ENCODE measurements at places on chromosomes 7 and 10.

DNA sequence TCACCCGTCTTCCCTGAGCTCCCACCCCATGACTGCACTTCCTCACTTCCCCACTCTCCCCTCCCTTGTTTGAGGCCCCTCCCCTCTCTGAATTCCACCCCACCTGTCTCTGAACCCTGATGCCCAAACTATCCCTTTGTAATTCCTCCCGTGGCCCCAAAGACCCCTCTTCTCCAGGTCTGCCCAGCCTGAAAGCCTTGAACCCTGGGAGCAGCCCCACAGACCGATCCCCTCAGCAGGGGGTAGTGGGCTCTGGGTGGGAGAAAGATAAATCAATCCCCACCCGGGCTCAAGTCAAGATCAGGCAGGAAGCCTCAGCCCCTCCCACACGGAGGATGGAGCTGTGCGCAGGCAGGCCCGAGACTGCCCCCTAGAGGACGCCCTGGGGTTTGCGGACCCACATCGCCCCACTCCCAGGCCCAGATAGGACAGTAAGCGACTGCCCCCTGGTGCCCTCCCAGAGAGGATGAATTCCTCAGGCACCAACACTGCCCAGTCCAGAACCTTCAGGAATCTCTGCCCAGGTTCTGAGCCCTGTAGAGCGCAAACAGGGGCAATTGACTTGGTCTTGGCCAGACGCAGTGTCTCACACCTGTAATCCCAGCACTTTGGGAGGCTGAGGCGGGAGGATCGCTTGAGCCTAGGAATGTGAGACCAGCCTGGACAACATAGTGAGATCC is 11.7 kb downstream of the HSPB1 start:
- DNase-seq = peak; percentile 81

DNA sequence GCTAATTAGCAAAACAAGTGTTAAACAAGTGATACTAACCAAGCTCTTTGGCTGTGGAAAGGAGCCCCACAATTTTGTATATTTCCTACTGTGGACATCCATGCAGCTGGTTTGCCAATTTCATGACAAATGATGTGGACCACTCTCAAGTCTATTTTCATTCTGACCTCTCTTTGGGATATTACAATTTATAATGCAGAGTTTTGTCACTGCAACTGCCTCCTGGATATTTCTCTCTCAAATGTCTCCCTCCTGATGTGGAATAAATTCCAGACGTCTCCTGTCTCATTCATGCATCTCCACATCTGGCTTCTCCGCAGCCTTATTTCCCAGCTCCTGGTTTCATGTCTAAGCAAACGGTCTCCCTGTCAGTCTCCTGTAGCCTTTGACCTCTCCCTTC is 80.6 kb upstream of the RHEB start:
- DNase-seq = no peak

DNA sequence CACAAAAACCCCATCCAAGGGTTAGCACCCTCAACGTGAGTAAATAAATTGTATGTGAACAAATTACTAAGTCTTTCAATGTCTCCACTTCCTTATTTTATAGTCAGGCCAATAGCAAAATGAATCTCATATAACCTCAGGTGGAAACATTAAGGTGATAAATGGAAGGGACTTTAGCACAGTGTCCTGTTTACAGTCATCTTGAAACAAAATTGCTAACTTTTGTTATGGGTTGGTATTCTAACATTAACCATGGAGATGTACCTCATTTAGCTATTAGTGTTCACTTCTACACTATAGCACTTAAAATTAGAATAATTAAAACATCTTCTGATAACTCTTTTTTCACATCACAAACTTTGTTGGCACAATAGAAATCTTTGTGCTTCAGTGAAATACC is 255.8 kb upstream of the CNTNAP2 start:
- DNase-seq = no peak

DNA sequence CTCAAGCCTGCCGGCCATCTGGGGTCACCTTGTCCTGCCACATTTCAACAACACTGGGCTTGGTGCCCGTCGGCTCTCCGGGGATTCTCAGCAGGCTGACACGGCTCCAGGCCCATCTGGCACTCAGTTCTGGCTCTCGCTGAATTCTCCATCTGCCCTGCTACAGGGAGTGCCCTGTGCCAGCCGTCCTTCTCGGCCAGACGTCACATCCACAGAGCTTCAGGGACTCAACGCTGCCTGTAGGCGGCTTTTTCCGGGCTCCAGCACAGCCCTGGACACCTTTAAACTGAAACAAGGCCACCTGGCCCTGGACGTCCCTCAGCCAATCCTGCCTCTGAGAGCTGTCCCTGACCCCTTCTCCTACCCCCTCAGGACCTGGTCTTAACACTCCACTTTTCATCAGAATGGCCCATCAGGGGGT is 43.0 kb downstream of the TMEM130 start:
- no peak for DNase-seq

DNA sequence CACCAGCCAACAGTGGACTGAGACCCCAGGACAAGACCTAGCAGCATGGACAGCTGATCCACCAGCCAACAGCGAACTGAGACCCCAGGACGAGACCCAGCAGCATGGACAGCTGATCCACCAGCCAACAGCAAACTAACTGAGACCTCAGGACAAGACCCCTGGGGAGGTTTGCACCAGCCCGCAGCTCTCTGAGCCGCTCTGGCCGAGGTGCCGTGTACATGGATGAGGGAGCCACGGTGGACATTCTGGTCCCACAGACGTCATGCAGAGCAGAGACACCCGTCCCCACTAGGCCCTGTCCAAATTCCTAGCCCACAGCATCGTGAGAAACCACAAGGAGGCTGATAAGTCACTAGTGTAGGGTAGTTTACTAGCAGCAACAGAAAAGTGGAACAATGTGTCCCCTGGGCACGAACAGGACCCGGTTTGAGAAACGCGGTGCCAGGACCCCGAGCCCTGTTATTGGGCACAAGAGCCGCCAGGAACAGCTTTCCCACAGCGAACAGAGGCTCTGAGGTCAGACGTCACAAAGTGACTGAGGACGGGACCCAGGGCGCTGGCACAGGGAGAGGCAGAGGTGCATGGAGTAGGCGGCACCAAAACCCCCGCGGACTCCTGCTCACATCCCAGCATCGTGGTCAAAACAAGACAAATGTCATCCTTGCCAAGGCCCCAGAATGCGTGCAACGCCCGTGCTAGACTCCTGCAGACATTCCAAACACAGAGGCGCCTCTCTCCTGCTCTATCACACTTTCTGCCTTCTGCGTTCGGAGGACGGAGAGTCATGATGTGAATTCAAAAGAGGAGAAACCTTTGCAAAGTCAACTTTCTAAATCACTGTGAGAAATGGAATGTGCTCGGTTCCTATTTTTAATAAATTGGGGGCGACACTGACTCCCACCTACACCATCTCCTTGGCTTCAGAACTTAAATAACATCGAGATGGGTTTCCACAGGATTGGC is 8.1 kb downstream of the STK32C start:
- DNase-seq = no peak
